Panc1 (cell line): ENCODE measurements at places on chromosomes 6 and 20. TPM values are rescaled to one million over a fixed set of nuclear protein-coding genes. Genes with fewer than 3 reads are reported as not detected.

GRCh38 chr6:1386038-1386709 is 3.2 kb upstream of the FOXF2 start:
- no peak for DNase-seq
- H3K4me1 ChIP-seq: peaks cover 3% of the 10 kb centered on the region
- H3K4me3 ChIP-seq: no peak overlapping the region
- H3K27ac ChIP-seq: no peak overlapping the region
- H3K36me3 ChIP-seq: no peaks in the 10 kb centered on the region

DNA sequence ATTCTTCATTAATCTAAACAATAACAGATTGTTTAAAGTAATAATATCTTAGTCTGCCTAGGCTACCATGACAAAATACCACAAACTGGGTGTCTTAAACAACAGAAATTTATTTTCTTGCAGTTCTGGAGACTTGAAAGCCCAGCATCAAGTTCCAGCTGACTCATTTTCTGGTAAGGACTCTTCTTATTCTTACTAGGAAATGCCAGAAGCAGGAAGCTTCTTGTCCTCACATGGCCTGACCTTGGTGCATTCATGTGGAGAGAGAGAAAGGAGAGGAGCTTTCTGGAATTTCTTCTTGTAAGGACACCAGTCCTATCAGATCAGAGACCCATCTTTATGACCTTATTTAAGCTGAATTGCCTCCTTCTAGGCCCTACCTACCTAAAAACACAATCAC is 110.5 kb downstream of the ANKRD60 start:
- H3K27ac ChIP-seq: no peak overlapping the region
- H3K4me1 ChIP-seq: no peaks in the 10 kb centered on the region
- no peaks in the 10 kb centered on the region for H3K36me3 ChIP-seq
- H3K27me3 ChIP-seq: no peaks in the 10 kb centered on the region
- DNase-seq: no peak

DNA sequence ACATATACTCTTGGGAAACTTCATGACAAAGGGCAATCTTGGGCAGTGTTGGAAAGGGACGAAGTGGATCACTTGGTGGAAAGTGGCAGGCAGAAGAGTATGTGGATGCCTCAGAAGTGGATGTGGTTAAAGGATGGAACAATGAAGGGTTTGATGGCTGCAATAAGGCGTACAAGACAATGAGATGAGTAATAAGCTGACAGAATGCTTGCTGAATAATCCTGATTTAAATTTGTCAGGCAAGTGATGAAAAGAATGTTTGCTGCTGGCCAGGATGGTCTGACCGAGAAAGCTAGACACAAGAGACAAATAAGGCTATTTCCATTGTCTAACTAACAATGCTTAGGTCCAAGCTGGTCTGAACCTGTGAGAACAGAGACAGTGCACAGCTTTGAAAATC is 61.6 kb upstream of the CEP85L start:
- no peaks in the 10 kb centered on the region; the same call in 1 of the 2 replicates for H3K36me3 ChIP-seq
- no peak for DNase-seq
- H3K27me3 ChIP-seq: no peaks in the 10 kb centered on the region

- H3K27ac ChIP-seq: no peak overlapping the region
- no peaks in the 10 kb centered on the region for H3K36me3 ChIP-seq
- no peaks in the 10 kb centered on the region for H3K4me1 ChIP-seq
- DNase-seq: no peak
- H3K27me3 ChIP-seq: no peaks in the 10 kb centered on the region
- no peak overlapping the region for H3K4me3 ChIP-seq
These were observed 11.7 kb upstream of the PTPRK start for GRCh38 chr6:128532136-128532535.

DNA sequence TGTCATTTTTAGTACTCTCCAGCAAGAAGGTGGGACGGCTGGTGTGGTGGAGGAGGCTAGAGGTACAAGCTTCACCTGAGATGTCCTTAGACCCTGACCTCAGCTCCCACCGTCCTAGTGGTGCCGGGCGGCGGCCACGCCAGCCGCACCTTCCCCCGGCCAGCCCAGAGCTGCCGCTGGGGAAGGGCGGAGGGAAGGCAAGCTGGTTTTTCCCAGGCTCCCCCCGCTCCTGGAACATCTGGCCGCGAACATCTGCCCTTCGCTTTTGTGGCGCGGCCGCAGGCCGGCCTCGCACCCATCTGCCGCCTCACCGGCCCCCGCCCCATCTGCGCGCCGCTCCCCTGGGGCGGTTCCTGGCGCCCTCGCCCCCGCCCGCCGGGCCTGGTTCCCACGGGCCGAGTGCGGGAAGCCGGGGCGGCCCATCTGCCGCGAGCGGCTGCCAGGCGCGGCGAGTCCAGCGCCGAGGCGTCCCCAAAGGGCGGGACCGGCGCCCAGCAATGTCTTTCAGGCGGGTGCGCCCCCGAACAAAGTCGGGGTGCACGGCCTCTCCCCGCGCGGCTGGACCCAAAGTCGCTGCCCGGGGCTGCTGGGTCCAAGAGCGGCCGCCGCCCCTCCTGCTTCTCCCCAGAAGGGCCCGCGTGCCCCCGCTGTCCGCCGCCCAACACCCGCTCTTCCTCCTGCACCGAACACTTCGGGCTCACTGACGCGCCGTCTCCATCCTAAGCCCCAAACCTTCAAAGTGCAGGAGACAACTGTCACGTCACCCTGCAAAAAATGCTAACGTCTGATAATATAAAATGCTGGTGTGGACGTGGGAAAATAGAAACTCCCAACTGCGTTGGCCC is 17.3 kb upstream of the ID1 start:
- no peak for DNase-seq
- H3K27ac ChIP-seq: peak overlapping the region; percentile 82
- H3K27me3 ChIP-seq: no peaks in the 10 kb centered on the region
- H3K4me3 ChIP-seq: peak overlapping the region; percentile 54
- H3K36me3 ChIP-seq: no peaks in the 10 kb centered on the region

DNA sequence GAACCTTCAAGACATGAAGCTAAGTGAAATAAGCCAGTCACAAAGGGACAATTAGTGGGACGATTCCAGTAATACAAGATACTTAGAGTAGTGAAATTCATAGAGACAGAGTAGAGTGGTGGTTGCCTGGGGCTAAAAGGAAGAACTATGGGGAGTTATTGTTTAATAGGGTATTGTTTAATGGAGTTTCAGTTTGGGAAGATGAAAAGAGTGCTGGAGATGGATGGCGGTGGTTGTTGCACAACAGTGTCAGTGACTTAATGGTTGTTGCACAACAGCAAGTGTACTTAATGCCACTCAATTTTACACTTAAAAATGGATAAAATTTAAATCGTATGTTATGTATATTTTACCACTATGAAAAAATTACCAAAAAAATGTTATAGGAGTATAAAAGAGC is 209.7 kb upstream of the TENT5A start:
- no peak for DNase-seq
- H3K27me3 ChIP-seq: no peaks in the 10 kb centered on the region
- H3K4me3 ChIP-seq: no peak overlapping the region

Gene STMND1
- not detected for total RNA-seq

Gene SYTL3
- total RNA-seq: 1.4 TPM

Gene SRMS
- not detected for total RNA-seq
